ENCODE measurements at places on chromosomes 3 and 15.

DNA sequence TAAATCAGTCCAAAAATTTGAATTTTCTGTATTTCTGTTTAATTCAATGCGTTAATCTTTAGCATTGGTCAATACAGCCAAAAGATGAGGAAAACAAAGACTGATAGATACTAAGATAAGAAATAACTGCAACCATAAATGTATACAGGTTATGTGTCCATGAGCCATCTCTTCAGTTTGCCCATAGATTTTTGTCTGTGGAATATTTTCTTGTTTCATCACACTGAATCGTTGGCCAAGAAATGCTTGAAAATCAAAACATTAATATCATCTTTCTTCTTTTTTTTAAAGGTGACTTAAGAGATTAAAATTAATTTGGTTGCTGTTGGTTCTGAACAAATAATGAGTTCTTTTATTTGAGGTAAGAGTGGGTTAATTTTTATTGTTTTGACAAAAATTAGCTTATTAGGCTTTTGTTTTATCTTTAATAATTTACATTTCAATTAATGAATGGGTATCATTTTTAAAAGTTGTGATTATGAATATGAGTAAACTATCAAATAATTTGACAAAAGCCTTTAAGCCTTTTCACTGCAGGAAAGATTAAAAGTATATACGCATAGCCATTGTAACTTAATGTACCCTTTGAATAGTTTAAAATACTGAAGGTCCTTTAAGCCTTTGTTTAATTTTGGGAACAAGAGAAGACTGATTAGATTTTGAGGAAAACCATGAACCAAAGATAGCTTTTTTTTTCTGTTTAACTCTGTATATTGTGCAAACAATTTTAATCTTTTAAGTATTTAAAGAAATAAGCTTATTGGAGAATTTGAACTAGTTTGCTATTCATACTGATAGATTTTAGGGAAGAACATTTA is 14.7 kb upstream of the CHD2 start:
- no peak for DNase-seq

DNA sequence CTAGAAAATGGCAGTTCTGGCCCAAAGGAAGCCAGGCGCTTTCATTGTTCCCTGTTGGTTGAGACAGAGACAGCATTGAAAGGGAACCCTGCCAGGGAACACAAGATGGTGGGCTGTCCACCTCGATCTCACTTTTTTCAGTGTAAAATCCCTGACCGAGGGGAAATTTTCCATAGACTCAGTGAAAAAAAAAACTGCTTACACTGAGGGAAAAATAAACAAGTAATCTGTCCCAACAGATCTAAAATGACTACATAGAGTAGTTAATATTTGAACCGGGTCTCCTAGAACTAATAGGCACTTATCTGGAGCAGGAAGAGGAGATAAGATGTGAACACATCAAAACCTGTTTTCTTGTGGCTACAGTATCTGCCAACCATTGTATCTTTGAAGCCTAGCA is 763.4 kb upstream of the GOLIM4 start:
- no peak for DNase-seq

GRCh38 chr15:87623832-87624231 is 632.7 kb downstream of the NTRK3 start:
- no peak for DNase-seq

- DNase-seq: no peak
Measured at GRCh38 chr15:72737723-72738122, 45.8 kb downstream of the ADPGK start.

DNA sequence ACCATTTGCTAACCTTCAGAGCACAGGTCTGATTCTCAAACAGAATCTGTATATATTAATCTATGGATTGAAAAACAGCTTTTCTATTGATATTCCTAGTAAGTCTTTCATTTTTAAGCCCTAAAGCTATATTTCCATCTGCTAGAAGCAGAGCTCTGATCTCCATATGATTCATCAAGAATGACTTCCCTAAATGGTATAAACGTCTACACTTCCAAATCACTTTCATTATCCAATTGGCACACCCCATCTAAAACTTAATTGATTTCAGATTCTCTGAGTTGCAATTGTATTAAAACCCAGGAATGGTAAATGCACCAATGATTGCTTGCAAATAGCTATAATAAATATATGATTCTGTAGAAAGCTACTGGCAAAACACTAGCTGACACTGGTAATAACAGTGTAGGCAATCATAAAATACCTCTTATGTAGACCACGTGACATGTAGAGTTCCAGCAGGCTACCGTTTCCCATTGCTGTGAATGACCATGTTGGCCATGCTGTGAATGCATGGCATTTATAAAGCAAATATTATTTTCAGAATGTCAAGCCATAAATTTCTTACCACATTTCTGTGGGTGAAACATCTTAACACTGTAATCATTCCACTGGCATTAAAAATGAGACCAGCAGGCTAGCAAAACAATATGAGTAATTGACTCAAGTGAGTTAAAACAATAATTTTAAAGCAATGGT is 226.0 kb downstream of the ZMAT3 start:
- no peak for DNase-seq

- no peak for DNase-seq
Measured at GRCh38 chr15:68348081-68348480, 70.5 kb downstream of the FEM1B start.

GRCh38 chr15:100671858-100672543 is 69.6 kb downstream of the ASB7 start:
- DNase-seq: no peak

DNA sequence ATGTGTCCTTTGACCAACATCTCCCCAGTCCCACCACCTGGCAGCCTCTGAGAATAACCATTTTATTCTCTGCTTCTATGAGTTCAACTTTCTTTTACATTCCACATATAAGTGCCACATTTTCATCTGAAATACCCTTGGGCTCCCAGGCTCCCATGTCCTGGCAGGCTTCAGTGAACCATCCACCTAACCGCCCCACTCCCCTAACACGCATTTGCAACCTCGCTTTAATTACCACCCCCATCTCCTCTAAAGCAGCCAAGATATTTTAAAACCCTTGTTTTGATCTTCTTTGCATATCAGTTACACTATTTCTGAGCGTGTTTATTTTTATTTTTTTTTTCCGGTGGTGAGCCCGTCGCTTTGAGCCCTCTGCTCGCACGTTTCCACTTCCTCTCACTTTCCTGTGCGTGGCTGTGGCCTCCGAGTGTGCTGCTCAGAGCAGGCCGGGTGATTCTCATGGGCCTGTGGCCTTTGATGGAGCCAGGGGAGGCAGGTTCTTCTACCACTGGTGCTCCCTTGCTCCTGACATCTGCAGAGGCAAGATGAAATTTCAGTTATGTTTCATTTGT is 195.4 kb upstream of the LPP start:
- DNase-seq: peak; percentile 35

GRCh38 chr15:48795901-48796300 is 15.0 kb downstream of the CEP152 start:
- DNase-seq: no peak

GRCh38 chr15:46872286-46872980 is 844.9 kb upstream of the SEMA6D start:
- no peak for DNase-seq

- DNase-seq: no peak
Measured at GRCh38 chr3:172915911-172916514, 165.5 kb downstream of the ECT2 start.

DNA sequence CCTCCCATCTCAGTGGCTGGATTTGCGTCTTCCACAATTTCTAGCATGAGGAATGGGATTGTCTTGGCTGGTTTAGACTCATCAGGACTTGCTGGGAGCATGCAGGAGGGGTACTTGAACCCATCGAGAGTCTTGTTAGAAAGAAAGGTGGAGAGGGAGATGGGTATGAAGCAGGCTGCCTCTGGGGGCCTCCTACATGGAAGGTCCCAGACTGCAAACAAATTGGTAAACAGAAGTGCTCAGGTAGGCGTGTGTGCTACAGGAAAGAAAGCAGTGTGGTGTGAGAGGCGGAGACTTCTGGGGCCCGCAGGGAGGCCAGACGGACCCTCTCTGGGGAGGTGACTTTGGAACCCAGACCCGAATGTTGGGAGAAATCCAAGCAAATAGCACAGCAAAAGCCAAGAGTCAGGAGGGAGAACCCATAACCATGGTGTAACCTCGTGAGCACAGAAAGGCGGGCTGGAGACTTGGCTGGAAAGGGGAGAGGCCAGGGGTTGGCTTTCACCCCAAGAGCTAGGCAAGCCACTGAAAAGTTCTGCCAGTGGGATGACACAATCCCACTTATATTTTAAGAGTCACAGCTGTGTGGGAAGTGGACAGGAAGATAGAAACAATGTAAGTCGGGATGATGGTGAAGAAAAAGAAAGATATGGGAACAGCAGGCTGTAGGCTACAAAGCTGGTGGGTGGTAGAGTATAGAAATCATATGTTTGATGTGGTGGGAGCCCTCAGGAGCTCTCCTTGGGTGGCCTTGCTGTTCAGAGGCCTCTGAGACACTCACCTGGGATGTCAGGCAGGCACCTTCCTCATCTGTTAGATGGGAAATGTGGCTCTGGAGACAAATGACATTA is 130.1 kb upstream of the PRR20G start:
- no peak for DNase-seq

- no peak for DNase-seq
Measured at GRCh38 chr3:123244128-123244527, 42.4 kb downstream of the SEC22A start.

- DNase-seq: no peak
Measured at GRCh38 chr3:194326968-194327217, 24.2 kb downstream of the CPN2 start.

- DNase-seq: no peak
Measured at GRCh38 chr3:191762323-191762960, 301.5 kb downstream of the PYDC2 start.

DNA sequence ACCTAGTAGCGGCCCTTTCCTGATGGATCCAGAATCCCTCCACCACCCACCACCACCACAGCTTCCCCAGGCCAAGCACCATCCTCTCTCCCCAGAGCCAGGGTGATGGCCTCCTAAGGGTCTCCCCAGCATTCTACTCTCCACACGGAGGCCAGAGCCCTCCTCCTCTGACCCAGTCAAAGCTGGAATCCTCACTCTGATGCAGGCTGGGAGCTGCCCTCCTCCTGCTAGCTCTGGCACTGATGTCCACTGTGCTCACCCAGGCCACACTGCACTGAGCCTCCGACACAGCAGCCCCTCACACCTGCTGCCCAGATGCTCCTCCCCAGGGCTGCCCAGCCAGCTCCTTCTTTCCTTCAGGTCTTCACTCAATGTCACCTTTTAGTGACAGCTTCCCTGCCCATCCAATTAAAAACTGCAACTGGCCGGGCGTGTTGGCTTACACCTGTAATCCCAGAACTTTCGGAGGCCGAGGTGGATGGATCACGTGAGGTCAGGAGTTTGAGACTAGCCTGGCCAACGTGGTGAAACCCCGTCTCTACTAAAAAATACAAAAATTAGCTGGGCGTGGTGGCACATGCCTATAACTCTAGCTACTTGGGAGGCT is 21.0 kb downstream of the XXYLT1 start:
- DNase-seq: no peak

DNA sequence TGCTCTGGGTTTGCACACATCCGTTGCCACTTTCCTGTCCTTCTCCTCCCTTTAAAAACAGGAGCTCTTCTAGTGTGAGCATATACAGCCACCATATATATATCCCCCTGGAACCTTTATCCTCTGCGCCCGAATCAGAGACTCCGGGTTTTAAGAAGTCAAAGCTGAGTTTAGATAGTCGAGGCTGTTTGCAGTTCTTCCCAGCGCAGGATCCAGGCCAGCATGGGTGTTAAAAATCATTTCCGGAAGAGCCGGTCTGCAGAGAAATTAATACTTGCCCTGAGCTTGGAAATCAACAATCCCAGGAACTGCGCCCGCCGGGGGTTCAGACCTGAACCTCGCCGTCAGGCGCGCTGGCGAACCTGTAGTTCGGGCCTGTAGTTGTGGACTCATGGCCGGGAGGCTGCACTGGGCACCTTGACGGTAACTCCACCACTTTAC is 2.3 kb downstream of the SHOX2 start:
- no peak for DNase-seq

DNA sequence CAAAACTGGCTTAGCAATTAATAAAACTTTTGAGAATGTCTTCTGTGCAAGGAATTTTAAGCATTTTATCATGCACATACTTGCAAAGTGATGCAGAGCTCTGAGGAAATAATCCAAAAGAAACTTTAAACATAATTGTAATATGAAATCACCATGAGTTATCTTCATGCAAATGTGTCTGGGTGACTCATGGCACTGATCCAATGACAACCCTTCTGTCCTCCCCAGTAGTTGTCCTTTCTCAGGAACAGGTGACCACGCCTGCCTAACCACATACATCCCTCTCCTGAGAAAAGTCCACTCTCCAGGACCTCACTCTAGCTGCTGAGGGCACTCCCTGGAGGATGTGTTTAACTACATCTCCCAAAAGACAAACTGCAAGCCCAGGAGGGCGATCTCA is 530.6 kb upstream of the IL12A start:
- DNase-seq: no peak

GRCh38 chr3:32946973-32947788 is 4.3 kb upstream of the CCR4 start:
- no peak for DNase-seq

Data from activated T-helper 1 cell treated with anti-CD3 and anti-CD28 coated beads, Interleukin-12 subunit alpha, Interleukin-12 subunit beta, Interleukin-2, Interleukin-4 antibody, amounts not matched to agents 30 ng/mL and 10 ng/mL and 1 ng/mL, durations not matched to agents 14 hours and 24 hours and 36 hours (primary cell).